SW 1271 (cell line): ENCODE measurements at places on chromosomes 5 and 9.

DNA sequence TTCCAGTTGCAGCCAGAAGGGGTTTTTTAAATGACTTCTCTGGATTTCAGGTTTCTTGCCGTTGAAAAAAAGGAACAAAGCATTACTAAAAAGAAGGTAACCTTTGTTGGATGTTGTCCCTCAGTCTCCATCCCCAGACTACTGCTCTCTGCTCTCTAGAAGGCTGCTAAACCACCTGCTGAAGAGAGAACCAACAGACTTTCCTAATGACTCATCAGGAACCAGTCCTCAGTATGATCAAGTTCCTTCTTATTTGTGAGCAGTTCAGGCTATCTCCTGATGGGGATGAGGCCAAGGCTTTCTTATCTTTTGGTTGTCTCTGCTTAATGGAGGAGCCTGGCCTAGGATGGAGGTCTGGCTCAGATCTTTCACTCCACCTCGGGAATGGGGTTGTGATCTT lies 4.1 kb downstream of the KIF4B start:
- DNase-seq = no peak

DNA sequence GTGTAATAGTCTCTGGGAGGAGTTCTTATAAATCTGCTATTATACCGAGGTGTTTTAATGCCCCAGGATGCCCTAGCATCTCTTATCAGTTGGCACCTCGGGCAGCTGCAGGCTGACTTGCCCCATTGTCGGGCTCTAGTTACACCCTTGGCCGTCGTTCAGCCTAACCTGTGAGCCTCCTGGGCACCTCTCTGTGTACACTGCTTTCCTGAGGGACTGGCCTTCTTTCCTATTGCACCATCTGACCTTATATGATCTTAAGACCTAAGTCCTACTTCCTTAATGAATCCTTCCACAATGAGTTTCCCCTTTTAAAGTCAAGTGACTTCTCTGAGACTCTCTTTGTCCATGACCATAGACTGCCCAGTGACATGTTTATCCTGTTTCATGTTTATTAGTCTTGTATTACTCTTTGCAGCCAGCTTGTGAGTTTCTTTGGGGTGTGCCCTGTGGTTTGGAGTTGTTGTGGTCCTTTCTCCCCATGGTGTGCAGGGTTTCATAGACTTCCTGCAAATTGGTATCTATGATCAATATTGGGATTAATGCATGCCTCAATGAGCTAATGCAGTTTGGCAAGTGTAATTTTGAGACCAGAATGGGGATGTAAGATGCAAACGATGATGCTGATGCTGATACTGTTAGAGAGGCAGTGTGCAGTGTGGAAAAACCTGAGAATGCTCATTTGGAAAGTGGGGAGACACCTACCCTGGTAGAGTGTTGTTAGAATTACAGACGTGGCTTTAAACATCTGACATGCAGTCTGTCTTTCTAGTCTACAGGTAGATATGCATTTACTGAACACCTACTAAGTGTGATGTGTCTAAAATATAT lies 4.9 kb downstream of the DAPK1 start:
- no peak for DNase-seq

GRCh38 chr9:90508940-90509339 lies 133.7 kb downstream of the DIRAS2 start:
- no peak for DNase-seq

GRCh38 chr5:178230879-178231538 lies 1.6 kb downstream of the PHYKPL start:
- DNase-seq = no peak
